Thymus (tissue), 14 donors: ENCODE measurements at places on chromosomes 11 and 22.
A peak's percentile ranks its signal among the peaks of the same experiment; 100 is the strongest.

GRCh38 chr11:1225386-1226225 is 2.7 kb downstream of the MUC5B start:
- H3K36me3 ChIP-seq, result no peaks in the 10 kb centered on the region
- no peaks in the 10 kb centered on the region for H3K27me3 ChIP-seq
- H3K4me3 ChIP-seq, result no peak overlapping the region
- DNase-seq, result no peak
- peaks cover 6% of the 10 kb centered on the region for H3K4me1 ChIP-seq
- H3K27ac ChIP-seq, result no peak overlapping the region

GRCh38 chr11:1072821-1073231 is 1.8 kb upstream of the MUC2 start:
- no peaks in the 10 kb centered on the region for H3K27me3 ChIP-seq
- H3K27ac ChIP-seq, result no peak overlapping the region
- no peaks in the 10 kb centered on the region for H3K4me1 ChIP-seq
- DNase-seq, result no peak
- no peak overlapping the region for H3K4me3 ChIP-seq
- H3K36me3 ChIP-seq, result no peaks in the 10 kb centered on the region

GRCh38 chr22:38260761-38261681 is 11.8 kb downstream of the TMEM184B start:
- H3K4me1 ChIP-seq, result peaks cover 9% of the 10 kb centered on the region
- no peak overlapping the region for H3K4me3 ChIP-seq
- peak overlapping the region; percentile 17 for H3K27ac ChIP-seq
- DNase-seq, result no peak
- no peaks in the 10 kb centered on the region for H3K27me3 ChIP-seq
- no peaks in the 10 kb centered on the region for H3K36me3 ChIP-seq

DNA sequence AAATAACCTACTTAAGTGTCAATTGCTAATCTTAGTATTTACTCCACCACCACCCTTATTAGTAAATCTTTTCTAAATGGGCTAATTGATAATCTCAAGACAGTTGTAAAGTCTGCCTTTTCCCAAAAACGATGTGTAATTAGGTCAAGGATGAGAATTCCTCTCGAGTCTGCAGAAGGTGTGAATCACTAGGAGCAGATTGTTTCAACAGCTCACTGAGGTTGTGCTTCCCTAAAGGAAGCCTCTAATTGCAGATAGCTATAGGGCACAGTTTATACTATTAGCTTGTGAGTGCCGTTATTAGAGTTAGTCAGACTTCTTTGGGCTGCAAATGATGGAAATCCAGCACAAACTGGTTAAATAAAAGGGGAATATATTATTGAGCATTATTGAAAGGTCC is 84.9 kb downstream of the C11orf91 start:
- DNase-seq, result no peak
- no peak overlapping the region for H3K4me3 ChIP-seq
- no peaks in the 10 kb centered on the region for H3K27me3 ChIP-seq
- no peaks in the 10 kb centered on the region for H3K4me1 ChIP-seq
- H3K36me3 ChIP-seq, result no peaks in the 10 kb centered on the region
